CD4-positive, alpha-beta T cell treated with Interleukin-6 at 100 ng/mL for 8 hours (primary cell): ENCODE measurements at places on chromosomes 2 and 18.

- no peak for DNase-seq
These were observed 11.6 kb downstream of the PNO1 start for GRCh38 chr2:68169308-68169707.

- DNase-seq = no peak
These were observed 18.9 kb downstream of the SMAD7 start for GRCh38 chr18:48931680-48932461.

DNA sequence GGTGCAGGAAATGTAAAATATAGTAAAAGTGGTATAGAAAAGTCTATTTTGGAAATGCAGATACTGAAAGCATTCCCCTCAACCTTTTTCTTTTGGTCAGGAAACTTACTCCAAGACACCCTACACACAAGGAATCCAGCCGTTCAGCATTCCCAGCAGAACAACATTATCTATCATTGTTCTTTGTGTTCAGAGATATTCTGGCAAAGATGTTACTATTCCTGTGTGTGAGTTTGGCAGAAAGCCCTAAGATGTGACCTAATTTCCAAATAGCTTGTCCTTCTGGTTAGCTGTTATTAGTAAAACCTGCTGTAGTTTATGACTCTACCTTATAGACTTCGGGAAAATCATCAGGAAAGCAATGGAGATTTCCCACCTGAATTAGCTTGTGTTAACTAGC lies 78.1 kb upstream of the PELI1 start:
- DNase-seq = no peak

GRCh38 chr18:54769526-54770464 lies 58.5 kb upstream of the RAB27B start:
- no peak for DNase-seq

- DNase-seq = no peak
These were observed 171.7 kb downstream of the ANKRD30B start for GRCh38 chr18:14919666-14920065.
